ENCODE measurements at places on chromosomes 13 and 19. TPM values are rescaled to one million over a fixed set of nuclear protein-coding genes. Genes with fewer than 3 reads are reported as not detected.

The GATAD2A gene
- 88.0 TPM for total RNA-seq

- no peak for ATAC-seq
Measured at GRCh38 chr19:10299545-10300458, 9.8 kb downstream of the ZGLP1 start.

- peak; percentile 24 for ATAC-seq
Measured at GRCh38 chr13:114078461-114079451, 53.7 kb downstream of the RASA3 start.

DNA sequence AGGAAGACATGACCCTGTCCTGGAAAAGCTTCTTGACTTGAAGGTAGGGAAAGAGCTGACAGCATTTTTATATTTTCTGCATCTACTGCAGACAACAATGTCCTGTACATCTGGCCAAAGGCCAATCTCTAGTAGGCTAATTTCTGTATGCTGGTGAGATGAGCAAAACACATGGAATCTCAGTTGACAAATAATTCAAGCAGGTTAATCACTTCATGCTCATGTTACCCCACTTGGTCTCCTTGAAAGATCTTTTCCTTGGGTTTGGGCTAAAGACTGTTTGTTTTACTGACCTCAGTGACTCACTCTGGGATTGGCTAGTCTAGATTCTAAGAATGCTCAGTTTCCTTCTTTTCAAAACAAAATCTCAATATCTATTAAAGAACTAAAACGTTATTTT, 298.8 kb downstream of the LMO7 start:
- no peak for ATAC-seq

GRCh38 chr19:6030214-6030507, 52.2 kb upstream of the RANBP3 start:
- ATAC-seq = peak; percentile 91

GRCh38 chr13:59962343-59962742, 201.4 kb downstream of the DIAPH3 start:
- no peak for ATAC-seq

- ATAC-seq = no peak
Measured at GRCh38 chr13:95505986-95506385, 46.5 kb upstream of the CLDN10 start.

Measured in activated T-helper 17 cell treated with anti-CD3 and anti-CD28 coated beads, Interleukin-2, amount 50 U/mL, for 72 hours (primary cell).